ENCODE measurements at places on chromosomes 13 and 19. TPM values are rescaled to one million over a fixed set of nuclear protein-coding genes. Genes with fewer than 3 reads are reported as not detected.

GRCh38 chr13:50697746-50698539 is 145.5 kb downstream of the DLEU7 start:
- DNase-seq, result no peak

GRCh38 chr13:91154558-91155353 is 192.7 kb upstream of the MIR17HG start:
- DNase-seq, result no peak

SLITRK5 gene
- 0.03 TPM for total RNA-seq

- DNase-seq, result peak; percentile 66
Measured at GRCh38 chr19:15294561-15294990, 37.8 kb downstream of the BRD4 start.

- DNase-seq, result no peak
Measured at GRCh38 chr13:52160506-52160905, 1.1 kb upstream of the NEK3 start.

- no peak for DNase-seq
Measured at GRCh38 chr19:54355675-54356074, 9.1 kb downstream of the LAIR1 start.

DNAAF3 gene
- 1.8 TPM for total RNA-seq

- no peak for DNase-seq
Measured at GRCh38 chr13:85436029-85436428, 363.2 kb downstream of the SLITRK6 start.

TNNI3 gene
- 7,701 TPM for total RNA-seq

CYP2F1 gene
- total RNA-seq, result not detected

GRCh38 chr19:10896851-10897526 is 25.6 kb downstream of the CARM1 start:
- no peak for DNase-seq

VSTM1 gene
- total RNA-seq, result not detected

- no peak for DNase-seq
Measured at GRCh38 chr13:43315522-43315921, 292.1 kb downstream of the DNAJC15 start.

GRCh38 chr19:18514800-18515682 is 6.8 kb downstream of the ELL start:
- peak; percentile 51 for DNase-seq

GRCh38 chr13:114248011-114248410 is 13.3 kb downstream of the CDC16 start:
- DNase-seq, result no peak

GRCh38 chr19:49626226-49626625 is 13.7 kb downstream of the RRAS start:
- no peak for DNase-seq

DNA sequence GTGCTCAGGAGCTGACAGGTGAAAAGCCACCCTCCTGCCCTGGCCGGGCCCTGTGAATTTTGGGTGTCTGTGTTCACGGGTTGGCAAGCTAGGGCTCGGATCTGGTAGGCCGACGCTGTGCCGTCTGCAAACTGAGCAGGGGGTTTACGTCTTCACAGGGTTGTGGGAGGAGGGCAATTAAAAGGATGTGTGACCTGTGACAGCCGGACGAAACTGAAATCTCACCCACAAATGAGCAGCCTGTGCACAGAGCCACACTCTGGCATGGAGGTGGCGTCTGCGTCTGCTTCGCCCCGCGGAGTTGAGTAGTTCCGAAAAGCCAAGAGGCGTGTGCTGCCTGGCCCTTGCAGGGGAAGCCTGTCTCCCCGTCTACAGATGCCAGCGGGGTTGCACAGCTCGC is 117.3 kb downstream of the KDM4B start:
- DNase-seq, result no peak

KLK3 gene
- not detected for total RNA-seq

- DNase-seq, result no peak
Measured at GRCh38 chr13:93355094-93355493, 128.5 kb downstream of the GPC6 start.

- DNase-seq, result no peak
Measured at GRCh38 chr13:42494157-42494556, 79.8 kb upstream of the TNFSF11 start.

- no peak for DNase-seq
Measured at GRCh38 chr13:43992211-43992610, 112.5 kb downstream of the LACC1 start.
